Esophagus squamous epithelium (tissue), 5 donors: ENCODE measurements at places on chromosomes 2 and 18. TPM values are rescaled to one million over a fixed set of nuclear protein-coding genes. Genes with fewer than 3 reads are reported as not detected.

GRCh38 chr2:82098617-82099016, 1794.1 kb upstream of the LRRTM1 start:
- DNase-seq: no peak

DNA sequence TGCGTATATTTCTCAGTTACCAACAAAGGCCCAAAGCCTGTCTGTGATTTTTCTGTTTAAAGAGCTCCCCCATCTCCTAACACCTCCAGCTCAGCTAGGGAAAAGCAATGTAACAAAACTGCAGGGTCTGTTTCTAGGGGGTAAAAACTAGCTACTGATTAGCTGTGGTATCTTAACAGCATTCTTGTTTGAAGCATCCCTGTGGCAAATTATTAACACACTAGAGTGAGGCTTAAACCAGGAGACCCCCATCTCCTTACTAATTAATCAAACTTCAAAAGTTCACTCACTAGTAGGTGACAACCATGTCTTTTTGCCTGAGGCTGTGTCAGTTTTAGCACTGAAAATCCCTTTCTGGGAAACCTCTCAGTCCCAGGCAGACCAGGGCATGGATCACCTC, 186.2 kb upstream of the PARD3B start:
- DNase-seq: no peak

DNA sequence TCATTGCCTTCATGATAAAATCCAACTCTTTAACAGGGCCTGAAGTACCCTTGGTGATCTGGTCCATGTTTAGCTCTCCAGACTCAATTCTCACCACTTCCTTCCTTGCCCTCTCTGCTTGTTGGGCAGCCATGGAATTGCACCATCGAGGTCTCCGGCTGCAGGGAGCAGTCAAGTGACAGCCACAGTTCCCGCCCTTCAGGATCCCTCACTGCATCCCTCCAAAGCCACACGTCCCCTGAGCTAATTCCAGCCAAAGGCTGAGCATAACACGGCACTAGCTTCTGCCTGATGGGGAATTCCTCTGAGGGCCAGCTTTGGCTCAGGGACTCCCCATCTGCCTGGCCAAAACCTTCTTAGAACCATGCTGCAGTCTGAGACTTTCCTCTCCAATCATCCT, 47.4 kb upstream of the SLC1A4 start:
- DNase-seq: no peak

DNA sequence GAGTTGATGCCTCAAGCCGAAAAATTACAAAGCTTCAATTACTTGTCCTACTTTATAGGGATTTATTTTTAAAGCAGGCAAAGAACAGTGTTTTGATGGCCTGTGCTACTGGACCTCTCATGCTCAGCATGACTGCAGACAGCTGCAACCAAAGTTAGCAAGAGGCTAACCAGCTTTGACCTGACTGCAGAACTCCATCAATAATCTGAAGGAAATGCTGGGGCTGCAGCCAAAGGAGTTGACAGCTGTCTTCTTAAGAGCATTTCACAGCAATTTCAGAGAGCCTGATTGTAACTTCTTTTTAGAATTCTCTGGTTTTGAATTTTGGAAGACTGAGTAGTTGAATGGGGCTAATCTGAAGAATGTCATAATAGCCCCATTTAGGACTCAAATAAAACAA, 46.5 kb upstream of the SESTD1 start:
- no peak for DNase-seq

GRCh38 chr2:36562240-36562639, 35.7 kb downstream of the FEZ2 start:
- DNase-seq: no peak

The SP5 gene
- total RNA-seq: 1.8 TPM
